Spinal cord (tissue), 10 donors: ENCODE measurements at places on chromosomes 5 and 9.

DNA sequence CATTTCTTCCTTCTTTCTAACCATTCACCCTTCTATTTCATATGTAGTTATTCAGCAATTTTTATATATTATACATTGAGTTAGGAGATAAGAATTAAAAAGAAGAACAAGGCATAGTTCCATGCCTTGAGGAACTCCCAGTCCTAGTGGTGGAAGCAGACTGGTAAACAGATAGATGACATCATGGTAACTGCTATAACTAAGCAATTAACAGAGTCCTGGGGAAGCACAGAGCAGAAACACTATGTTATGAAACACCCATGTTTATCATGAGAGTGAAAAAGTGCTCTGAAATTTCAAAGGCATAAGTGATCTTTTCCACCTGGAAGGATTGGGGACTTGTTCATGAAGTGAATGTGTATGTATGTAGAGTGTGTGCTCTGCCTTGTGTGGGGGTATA, 14.6 kb downstream of the PAPPA start:
- H3K27ac ChIP-seq, result no peak overlapping the region
- H3K4me1 ChIP-seq, result no peaks in the 10 kb centered on the region
- no peak overlapping the region for H3K4me3 ChIP-seq
- DNase-seq, result no peak

DNA sequence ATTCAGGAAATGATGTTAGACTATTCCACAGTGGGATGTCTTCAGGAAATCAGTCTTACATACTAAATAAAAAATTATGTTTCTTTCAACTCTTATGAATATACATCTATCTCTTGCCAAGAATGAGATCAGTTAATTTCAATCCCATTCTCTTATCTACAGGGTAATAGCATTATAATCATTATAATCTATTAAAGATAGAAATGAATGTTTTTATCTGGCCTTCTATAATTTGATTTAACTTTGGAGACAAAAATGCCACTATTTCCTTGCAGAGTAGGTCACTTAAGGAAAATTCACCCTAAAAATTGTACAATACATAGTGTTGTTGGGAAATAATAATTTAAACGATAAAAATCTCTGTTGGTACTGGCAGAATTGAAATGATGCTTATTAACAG, 96.4 kb downstream of the HOMER1 start:
- no peaks in the 10 kb centered on the region for H3K27me3 ChIP-seq
- H3K27ac ChIP-seq, result no peak overlapping the region
- H3K4me1 ChIP-seq, result no peaks in the 10 kb centered on the region
- H3K4me3 ChIP-seq, result no peak overlapping the region

DNA sequence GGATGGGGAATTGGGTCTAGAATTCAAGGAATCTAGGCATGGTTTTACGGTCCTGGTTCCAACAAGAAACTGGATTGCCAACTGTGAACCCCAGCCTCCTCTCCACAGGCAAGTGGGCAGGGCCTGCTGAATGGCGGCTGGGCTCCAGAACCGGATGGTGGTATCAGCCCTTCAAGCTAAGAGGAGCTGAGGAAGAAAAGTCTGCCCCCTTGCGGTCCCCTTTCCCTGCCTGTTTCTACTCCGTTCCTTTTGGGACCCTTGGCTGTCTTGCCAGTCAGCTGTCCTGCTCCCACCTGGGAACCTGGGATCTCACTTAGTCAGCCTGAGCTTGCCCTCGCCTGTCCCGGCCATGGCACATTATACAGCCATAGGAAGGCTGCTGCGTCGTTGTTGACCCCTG, 234.4 kb upstream of the DAPK1 start:
- no peak overlapping the region for H3K27ac ChIP-seq
- DNase-seq, result no peak
- H3K4me3 ChIP-seq, result no peak overlapping the region
- no peaks in the 10 kb centered on the region for H3K4me1 ChIP-seq
- no peaks in the 10 kb centered on the region for H3K27me3 ChIP-seq
- H3K36me3 ChIP-seq, result no peaks in the 10 kb centered on the region

- peaks cover 2% of the 10 kb centered on the region for H3K36me3 ChIP-seq
- H3K27ac ChIP-seq, result peak within 1 kb of the TSS; percentile 99
- H3K4me1 ChIP-seq, result peaks cover 29% of the 10 kb centered on the region
- DNase-seq, result peak; percentile 81
- no peaks in the 10 kb centered on the region for H3K27me3 ChIP-seq
- peak within 1 kb of the TSS; percentile 85 for H3K4me3 ChIP-seq
These were observed at the start of gene SLC22A4 for GRCh38 chr5:132293992-132294727. TSS of gene SLC22A4 (plus strand) at chr5:132294394. CDS start at chr5:132294617, 223 bp downstream.

DNA sequence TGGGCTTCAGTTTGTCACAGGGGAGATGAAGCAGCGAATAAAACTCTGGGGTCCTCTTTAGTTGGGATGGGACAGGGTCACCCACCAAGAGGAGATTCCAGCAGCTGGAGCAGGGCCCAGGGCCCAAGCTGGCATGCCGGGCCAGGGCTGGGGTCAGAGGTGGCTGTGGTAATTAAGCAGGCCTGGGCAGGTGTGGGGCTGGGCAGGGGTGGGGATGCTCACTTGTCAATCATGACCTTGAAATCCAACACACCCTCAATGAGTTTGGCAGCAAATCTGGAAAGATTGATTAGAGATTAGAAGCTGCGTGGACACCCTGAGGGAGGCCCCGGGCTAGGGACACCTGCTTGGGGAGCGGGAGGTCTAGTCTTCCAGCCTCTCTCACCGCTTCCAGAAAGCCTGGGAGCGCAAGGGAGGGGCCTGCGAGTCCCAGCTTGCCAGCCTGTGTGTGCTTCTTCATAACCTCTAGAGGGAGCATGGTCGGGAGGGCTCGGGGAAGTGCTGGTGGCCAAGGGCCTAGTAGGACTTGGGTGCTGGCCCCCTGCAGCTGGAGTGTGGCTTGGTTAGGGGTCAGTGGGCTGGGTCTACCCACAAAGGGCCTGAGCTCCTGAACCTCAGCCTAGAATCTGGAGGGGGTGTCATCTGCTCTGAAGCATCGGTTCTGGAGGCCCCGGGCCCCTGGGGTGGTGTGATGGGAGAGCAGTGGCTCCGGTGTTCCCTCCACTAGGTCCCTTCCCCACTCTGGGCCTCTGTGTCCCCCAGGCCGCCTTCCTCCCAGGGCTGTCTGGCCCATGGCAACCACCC, 7.6 kb downstream of the CRAT start:
- no peak overlapping the region for H3K4me3 ChIP-seq
- no peak for DNase-seq
- no peak overlapping the region for H3K27ac ChIP-seq
- peaks cover 4% of the 10 kb centered on the region for H3K4me1 ChIP-seq
- H3K36me3 ChIP-seq, result peaks cover 74% of the 10 kb centered on the region
- no peaks in the 10 kb centered on the region for H3K27me3 ChIP-seq

GRCh38 chr5:142475102-142475513, 150.3 kb upstream of the SPRY4 start:
- DNase-seq, result no peak
- peaks cover 3% of the 10 kb centered on the region for H3K4me1 ChIP-seq
- no peaks in the 10 kb centered on the region for H3K27me3 ChIP-seq
- no peak overlapping the region for H3K27ac ChIP-seq

GRCh38 chr5:159805021-159805420, 111.3 kb upstream of the ADRA1B start:
- H3K4me1 ChIP-seq, result no peaks in the 10 kb centered on the region
- DNase-seq, result no peak
- no peak overlapping the region for H3K4me3 ChIP-seq
- H3K27ac ChIP-seq, result no peak overlapping the region

DNA sequence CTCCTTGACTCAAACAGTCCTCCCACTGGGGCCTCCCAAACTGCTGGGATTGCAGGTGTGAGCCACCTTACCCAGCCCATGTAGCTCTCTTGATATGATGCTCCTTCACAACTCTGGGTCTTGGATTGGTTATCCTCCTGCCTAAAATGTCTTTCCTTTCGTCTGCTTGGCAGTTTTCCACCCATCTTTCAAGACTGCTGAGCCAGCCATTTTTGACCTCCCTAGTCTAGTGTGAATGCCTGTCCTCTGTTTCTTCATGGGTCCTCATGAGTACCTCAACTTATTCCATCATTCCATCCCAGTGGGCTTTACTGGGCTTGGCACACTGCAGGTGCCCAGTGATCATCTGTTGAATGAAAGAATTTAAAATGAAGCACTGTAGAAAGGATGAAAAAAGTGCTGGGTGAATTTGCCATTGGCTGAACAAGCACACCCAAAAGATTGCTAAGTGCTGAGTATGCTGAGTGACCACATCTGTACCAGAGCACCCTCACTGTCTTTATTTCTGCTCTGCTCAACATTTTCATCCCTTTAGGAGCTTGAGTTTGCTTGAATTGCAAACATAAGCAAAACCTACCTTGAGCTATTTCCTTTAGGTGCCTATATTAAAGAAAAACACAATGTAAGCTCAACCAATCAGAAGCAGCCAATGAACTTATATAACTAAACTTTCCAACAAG, 84.8 kb upstream of the FAM169A start:
- no peak for DNase-seq
- no peaks in the 10 kb centered on the region for H3K27me3 ChIP-seq
- H3K27ac ChIP-seq, result no peak overlapping the region
- no peaks in the 10 kb centered on the region for H3K4me1 ChIP-seq
- no peak overlapping the region for H3K4me3 ChIP-seq

DNA sequence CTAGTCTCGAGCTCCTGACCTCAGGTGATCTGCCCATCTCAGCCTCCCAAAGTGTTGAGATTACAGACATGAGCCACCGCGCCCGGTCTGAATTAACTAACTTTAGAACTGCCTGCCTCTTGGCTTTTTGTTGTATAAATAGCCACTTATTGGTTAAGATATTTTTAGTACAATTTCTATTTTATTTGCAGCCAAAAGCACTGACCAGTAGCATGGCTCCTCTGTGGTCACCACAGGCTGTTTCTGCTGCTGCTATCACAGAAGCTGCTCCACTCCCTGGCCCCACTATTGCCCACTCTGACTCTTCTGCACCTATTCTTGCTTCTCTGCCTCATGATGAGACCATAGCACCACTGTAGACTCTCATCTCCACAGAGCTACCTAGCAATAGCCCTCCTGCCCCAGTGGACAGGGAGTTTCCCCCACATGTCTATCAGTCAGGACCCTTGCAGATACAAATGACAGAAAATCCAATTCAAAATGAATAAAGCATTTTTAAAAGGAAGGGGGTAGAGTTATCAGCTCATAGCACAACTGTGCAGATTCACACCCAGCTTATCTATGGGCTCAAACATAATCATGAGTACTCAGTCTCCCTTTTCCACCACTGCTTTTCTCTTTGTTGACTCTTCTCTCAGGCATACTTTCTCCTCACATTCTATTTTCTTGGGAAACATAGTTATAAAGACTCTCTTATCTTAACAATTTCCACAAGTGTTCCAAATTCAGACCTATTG, 151.8 kb upstream of the EPB41L4A start:
- H3K27ac ChIP-seq, result no peak overlapping the region
- no peaks in the 10 kb centered on the region for H3K4me1 ChIP-seq
- no peaks in the 10 kb centered on the region for H3K36me3 ChIP-seq

- no peak for DNase-seq
- H3K36me3 ChIP-seq, result no peaks in the 10 kb centered on the region
- H3K27ac ChIP-seq, result peak overlapping the region; percentile 29
- peaks cover 14% of the 10 kb centered on the region for H3K4me1 ChIP-seq
- H3K4me3 ChIP-seq, result peak overlapping the region; percentile 54
- peaks cover 9% of the 10 kb centered on the region for H3K27me3 ChIP-seq
These were observed 579 bp downstream of the SLC12A7 start for GRCh38 chr5:1111241-1111726.

DNA sequence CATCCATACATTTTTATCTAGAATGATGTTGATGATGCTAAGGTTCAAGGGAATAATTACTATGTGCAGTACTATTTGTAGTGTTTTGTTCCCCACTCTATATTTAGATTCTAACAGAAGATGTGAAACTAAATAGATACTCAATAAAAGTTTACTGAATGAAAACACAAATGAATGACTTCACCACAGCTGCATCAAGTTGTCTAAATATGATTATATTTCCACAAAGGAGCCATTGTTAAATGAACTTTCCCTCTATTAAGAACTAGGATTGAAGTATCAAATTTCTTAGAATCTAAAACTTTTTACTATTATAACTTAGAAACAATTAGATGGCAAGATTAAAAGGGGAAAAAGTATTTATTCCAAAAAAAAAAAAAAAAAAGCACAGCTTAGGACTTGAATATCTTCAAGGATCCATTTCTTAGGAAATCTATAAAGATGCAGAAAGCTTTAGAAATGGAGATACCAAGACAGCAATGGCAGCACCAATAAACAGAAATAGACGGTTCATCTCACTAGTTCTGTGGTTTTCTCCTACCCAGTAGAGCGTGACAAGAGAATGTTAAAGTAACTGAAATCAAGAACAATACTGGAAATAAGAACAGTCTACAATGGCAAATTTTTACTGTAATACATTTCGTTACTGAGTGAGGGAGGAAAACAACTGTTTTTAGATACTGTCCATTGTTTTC, 347.6 kb downstream of the EBF1 start:
- no peaks in the 10 kb centered on the region for H3K36me3 ChIP-seq
- no peak overlapping the region for H3K4me3 ChIP-seq
- no peaks in the 10 kb centered on the region for H3K4me1 ChIP-seq
- H3K27ac ChIP-seq, result no peak overlapping the region
- no peak for DNase-seq

- H3K27ac ChIP-seq, result peak overlapping the region; percentile 65
- no peak for DNase-seq
- H3K27me3 ChIP-seq, result no peaks in the 10 kb centered on the region
These were observed 473.4 kb downstream of the NTRK2 start for GRCh38 chr9:85142968-85143367.

DNA sequence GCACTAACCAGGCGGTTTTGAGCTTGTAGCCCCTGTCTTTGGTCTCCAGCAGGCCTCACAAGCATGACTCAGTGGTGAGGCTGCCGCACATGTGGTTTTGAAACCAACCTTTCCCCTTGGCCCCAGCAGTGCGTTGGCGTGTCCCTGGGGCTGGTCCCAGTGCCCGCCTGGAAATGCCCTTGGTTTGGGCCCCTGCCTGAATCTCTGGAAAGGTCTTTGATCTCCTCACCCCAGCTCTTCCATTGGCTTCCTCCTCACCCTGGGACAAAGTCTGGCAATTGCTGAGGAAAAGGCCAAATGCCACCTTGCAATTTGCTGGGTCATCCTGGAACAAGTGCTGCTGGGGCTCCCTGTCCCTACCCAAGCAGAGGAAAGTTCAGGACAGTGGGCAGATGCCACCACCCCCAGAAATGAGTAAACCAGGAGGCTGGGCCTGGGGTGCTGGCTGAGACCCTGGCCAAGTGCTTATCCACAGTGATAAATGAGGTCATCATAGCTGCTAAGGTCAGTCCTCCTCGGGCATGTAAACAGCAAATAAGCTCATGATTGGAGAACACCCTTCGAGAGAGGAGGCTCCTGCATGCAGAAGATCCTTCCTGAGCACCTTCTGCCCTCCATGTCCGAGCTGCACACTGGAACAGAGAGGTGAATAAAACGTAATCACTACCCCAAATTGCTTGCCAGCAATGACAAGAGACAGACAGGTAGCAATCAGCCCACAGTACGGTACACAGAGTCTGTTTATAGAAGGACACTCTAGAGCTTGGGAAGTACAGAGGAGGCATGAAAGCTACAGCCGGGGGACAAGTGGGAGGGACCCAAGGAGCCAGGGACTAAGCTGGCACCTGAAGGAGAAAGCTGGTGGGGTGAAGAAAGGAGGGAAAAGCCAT, 98.9 kb upstream of the CPEB4 start:
- peaks cover 13% of the 10 kb centered on the region for H3K4me1 ChIP-seq
- no peak for DNase-seq
- H3K4me3 ChIP-seq, result no peak overlapping the region
- H3K27ac ChIP-seq, result no peak overlapping the region
- no peaks in the 10 kb centered on the region for H3K36me3 ChIP-seq
